ENCODE measurements at places on chromosomes 16 and 17.

GRCh38 chr17:78954684-78955083, 25.0 kb downstream of the LGALS3BP start:
- no peak for DNase-seq

DNA sequence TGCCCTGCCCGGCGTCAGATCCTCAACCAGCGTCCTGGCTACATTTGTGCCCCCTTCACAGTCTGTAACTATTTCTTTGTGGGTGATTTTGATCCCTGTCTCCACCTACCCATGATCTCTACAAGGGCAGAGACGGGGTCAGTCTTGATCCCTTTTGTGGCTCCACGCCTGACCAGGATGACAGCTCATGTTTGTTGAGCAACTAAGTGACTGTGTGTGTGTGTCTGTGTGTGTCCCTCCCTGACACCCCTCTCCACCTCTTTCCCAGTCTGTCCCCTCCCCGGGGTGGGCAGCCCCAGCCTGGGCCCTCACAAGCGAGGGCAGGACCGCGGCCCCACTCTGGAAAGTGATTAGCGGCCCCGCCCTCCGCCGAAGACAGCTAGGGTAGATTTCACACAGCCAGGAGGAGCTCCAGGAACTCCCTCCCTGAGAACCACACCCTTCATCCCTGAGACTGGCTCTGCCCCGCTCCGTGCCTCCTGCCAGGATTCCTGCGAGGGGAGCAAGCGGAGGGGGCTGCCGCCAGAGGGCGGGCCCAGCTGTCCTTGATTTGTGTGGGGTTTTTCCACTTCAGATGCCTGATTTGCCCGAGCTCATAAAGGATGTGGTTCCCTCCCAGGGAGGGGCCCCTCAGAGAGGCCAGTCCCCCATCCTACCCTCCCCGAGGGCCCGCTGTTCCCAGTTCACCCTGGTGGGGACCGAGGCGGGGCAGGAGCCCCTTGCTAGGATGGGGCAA, 5.3 kb upstream of the HS3ST6 start:
- no peak for DNase-seq

DNA sequence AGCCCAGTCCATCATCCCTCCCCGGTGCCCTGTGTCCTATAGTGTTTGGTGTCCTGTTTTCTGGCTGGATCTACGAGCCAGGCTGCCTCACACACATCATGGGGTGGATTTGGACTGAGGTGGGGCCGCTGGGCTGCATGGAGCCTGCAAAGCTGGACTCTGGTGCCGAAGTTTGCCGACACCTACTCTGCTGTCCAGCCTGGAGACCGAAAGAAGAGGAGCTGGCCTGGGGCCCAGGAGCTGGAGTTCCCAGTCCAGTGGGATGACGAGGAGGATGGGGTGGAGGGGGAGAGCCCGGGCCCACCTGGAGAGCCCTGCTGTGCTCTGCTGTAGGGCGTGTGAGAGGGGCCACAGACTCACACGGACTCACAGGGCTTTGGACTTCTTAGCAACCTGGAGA, 40.3 kb upstream of the ENPP7 start:
- DNase-seq, result no peak

GRCh38 chr17:7560172-7561027, 1.3 kb upstream of the SENP3 start:
- DNase-seq, result no peak

DNA sequence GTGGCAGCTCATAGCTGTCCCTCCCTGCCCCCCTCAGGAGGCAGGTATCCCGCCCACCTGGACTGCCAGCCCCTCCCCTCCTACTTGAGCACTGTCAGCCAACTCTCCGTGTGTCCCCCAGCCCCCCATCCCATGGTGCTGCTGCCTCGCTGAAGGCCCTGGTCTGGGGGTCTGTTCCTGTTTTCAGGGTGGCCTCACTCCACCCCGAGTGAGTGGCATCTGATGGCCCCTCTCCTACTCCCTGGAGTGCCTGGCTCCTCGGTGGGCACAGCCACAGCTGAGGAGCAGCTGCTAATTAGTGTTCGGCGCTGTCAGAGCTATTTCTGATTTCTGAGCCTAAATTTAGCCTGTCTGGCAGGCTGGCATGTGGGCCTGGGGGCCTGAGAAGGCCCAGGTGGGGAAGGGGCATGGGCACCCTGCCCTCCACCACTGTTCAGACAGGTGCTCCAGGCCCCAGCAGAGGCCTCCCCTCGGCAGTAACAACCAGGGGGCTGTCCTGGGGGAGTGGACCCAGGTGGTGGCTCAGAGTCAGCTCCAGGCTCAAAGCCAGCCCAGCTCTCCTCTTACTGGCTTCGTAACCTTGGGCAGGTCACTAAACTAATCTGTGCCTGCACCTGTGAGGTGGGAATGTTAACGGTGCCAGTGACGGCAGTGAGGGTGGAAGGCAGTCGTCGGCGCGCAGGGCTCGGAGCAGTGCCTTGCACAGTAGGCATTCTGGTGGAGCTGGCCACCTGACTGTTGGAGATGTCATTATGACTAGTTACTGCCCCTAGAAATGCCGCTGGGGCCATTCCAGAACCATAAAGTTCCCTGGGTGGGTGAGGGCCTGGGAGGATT, 6.5 kb downstream of the FMNL1 start:
- no peak for DNase-seq

DNA sequence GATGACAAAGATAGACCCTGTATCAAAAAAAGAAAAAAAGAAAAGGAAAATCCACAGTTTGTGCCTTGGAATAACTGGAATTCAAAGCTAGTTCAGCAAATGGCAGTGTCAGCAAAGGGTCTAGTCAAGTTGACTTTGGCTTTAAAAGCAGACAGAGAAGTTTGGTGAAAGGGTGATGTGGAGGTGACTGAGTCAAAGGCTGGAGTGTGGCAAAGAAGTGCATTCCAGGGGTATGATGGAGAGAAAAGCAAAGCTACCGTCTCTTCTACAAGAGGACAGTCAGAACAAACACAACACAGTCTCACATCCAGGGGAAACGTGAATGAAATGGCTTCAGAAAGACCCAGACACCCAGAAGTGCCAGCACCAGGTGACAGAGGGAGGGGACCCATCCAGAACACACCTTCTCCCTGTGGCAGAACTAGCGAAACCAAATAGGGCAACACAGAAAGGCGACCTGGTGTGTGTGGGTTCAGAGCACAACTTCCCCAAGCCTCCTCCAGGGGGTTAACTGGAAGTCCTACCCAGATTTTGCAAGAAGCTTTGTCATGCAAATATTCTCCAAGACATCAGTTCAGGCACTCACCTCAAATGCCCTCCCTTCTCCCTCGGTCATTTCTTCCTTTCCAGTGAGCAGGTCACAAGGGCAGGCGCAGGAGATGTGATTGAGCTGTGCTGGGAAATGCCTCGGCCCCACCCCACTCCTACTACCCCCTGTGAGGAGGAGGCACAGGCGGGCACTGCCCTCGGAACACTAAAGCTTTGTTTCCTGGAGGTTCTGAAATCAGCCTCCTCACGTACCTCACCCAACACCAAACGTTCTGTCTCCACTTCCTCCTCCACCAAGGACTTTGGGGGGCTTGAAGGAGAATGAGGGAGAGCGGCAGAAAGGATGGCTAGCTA, 481.9 kb downstream of the SOX9 start:
- DNase-seq, result no peak

- no peak for DNase-seq
Observed at GRCh38 chr17:79955691-79956440, 79.8 kb downstream of the TBC1D16 start.
